ENCODE measurements at places on chromosomes 3 and 15.
A peak's percentile ranks its signal among the peaks of the same experiment; 100 is the strongest.

- DNase-seq, result no peak
Observed at GRCh38 chr3:116032176-116032575, 408.9 kb downstream of the GAP43 start.

DNA sequence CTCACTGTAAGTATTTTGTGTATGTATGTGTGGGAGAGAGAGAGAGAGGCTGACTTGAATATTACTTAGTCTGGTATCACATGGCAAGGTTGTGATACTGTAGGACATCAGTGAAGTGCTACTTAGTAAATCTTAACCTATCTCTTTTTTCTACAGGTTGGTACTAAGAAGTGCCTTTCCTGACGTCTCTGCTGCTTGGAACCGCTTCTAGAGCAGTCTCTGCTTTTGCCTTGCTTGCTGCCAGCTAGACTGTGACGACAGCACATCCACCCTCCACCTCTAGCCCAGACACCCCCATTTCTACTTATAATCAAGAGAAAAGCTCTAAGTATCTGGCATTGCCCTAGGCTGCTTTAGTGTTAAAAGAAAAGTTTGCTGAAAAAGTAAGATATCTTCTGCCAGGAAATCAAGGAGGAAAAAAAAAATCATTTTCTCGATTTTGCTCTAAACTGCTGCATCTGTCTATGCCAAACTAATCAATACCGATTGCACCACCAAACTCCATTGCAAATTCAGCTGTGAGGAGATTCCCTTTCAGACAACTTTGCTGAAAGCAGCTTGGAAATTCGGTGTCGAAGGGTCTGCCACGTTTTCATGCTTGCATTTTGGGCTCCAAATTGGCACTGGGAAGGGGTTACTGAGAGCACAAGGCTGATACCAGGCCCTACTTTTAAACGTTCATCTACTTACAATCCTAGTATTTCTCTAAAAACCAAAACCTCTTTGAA, 30.7 kb downstream of the MBNL1 start:
- DNase-seq, result no peak

GRCh38 chr3:45280232-45280631, 54.1 kb upstream of the TMEM158 start:
- no peak for DNase-seq

- no peak for DNase-seq
Observed at GRCh38 chr3:19348500-19348899, 200.2 kb downstream of the KCNH8 start.

DNA sequence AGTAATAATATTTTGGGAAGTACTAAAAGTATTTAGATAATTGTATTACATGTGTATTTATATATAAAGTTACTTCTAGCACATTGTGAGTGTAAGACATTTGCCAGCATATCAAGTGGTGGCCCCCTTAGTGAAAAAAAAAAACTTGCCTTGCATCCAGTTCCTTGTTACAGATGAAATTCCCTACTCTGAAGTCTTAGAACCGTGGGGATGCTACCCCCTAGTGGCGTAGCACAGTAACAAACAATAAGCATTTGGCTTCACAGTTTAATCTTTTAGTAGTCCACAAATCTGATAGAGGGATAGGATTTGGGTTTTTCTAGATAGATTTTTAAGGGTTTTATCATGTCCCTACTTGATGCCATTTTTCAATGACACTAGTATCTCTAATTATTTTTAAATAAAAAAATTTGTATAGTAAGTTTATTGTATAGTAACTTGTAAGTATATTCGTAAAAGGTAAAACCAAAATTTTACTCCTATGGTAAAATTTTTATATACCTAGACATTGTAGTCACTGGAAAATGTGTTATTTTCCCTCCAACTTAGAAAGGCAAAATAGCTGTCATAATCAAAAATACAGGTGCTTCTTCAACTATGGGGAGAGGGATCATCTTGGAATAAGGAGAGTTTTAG, 14.3 kb downstream of the SMC4 start:
- peak; percentile 76 for DNase-seq

DNA sequence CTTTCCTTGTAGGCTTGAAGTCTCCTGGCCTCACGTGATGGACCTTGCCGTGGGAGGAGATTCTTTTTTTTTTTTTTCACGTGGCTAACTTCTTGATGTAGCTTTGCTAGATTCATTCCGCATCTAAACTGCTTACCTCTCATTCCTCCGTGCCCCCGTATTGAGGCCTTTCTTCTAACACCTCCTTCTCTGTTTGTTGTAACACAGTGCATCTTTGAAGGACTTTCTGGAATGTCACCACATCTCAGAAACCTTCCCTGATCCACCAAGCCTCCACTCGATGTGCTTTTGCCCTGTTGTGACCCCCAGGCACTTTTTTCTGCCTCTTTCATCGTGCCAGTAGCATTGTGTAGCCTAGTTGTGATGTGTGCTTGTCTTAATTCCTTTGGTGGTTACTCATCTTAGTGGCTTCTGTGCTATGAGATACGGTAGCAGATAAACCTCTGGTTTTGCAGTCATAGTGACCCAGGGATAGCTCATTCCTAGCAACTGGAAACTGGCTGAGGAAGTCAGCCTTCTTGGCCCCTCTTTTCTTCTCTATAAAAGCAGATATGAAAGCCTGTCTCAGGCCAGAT, 1.6 kb upstream of the BNC1 start:
- DNase-seq, result peak; percentile 77

DNA sequence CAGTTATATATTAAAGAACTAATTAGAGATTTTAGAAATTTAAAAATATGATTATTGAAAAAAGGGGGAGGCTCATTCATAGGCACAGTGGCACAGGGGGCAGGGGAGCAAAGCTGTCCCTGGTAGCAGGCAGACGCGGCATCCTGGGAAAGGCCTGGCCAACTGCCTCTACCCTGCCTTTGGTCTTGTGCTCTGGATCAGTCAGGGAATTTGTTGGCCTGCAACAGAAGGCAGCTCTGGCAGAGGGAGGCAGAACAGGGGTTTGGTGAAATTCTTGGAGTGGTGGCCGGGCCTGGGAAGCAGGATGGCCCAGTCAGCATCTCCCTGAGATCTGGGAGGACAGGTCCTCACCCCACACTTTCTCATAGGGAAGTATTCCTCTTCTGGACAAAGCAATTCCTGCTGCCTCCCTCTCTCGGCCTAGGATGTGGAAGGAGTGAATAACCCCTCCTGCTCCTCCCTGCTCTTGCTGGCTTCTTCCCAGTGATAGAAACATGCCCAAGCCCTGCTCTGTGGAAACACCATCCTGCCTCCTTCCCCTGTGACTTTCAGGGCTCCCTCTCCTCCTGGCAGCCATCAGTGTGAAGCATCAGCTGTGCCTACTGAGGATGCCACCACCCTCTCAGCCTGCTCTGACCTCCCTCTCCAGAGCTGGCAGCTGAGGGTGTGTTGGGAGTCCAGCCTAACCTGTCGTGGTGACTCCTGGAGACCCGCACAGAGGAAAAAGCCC, 26.9 kb downstream of the PRR20G start:
- DNase-seq, result no peak

DNA sequence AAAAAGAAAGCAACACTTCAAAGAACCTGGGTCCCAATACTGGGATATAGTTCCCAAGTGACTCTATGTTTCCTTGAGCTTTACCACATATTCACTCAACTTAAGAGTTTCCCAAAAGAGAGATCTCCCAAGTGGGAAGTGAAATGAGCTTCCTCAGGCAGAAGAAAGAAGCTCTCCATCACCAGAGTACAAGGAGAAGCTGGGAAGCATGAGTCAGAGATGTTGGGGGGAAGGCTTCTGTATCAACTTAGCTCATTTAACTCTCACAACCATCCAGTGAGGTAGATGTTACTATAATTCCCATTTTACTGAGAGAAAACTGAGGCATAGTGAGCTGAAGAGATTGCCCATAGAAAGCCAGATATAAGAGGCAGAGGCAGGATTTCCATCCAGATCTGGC, 47.0 kb upstream of the TRIM42 start:
- no peak for DNase-seq

GRCh38 chr3:164737174-164737573, 341.1 kb downstream of the SI start:
- DNase-seq, result no peak

DNA sequence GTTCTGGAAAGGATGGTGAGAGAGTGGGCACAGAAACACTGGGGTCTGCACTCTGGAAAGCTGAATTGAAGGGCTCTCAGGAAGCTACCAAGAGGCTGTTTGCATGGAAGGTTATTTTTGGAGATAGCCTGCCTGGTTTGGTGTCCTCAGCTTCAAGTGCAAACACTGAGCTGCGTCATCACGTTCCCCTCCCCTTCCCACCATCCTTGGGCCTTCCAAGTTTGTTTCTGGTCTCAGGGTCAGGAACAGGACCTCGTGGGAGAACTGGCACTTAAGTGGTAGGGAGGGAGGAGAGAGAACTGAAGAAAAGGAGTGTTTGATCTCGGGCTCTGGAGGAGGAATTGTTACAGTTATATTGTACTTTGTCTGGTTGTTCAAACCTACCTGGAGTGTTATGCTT, 10.6 kb downstream of the ST6GAL1 start:
- no peak for DNase-seq

DNA sequence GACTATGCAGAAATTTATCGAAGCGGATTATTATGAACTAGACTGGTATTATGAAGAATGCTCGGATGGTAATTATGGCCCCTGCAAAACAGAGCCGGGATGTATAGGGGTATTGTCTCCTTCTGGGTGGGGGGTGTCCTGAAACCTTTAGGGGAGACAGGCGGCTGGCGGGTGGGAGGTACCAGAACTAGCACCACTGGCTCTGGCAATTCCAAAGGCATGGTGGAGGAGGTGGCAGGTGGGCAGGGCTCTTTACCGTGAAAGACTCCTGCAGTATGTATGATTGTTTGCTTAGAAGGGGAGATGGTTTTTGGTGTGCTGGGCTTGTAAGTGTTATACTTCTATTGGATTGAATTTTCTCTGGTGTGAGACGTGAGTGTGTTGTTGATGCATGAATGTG, 58.4 kb downstream of the TRAK1 start:
- no peak for DNase-seq

DNA sequence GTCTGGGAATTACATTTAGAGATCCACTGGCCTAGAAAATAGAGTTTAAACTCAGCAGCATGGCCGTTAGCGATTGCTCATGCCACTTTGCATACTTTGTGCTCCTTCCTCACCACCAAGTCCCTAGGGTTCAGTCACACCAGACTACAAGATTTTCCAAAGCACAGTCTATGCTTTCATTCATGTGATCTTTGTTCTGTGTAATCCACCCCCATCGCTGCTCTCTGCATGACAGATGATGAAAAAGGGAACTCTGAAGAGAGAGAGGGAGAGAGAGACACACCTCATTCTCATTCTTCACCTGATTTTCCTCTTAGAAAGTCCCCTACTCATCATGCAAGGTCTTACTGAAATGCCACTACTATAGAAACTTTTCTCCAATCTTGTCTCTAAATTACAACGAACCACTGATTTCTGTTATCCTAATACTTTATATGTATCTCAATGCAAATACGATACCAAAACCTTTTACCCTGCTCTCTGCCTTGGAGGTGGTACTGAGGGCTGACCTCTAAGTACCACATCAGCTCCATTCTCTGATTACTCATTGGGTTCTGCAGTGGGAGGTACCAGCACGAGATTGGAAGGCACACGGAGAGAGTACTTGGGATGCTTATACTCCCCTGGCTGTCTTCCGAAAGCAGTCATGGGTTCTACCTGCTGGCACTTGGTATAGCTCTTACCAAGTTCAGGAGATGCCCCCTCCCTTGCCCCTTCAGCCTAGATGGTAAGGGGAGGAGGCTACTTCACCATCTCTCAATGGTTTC, 1.1 kb upstream of the PARP15 start:
- no peak for DNase-seq

GRCh38 chr3:152205097-152205593, 63.6 kb upstream of the MBNL1 start:
- no peak for DNase-seq

All from GM03348 (cell line).